ENCODE measurements at places on chromosomes 2 and 18.

- peak; percentile 24 for DNase-seq
These were observed 38.5 kb downstream of the LPIN1 start for GRCh38 chr2:11784747-11785610.

DNA sequence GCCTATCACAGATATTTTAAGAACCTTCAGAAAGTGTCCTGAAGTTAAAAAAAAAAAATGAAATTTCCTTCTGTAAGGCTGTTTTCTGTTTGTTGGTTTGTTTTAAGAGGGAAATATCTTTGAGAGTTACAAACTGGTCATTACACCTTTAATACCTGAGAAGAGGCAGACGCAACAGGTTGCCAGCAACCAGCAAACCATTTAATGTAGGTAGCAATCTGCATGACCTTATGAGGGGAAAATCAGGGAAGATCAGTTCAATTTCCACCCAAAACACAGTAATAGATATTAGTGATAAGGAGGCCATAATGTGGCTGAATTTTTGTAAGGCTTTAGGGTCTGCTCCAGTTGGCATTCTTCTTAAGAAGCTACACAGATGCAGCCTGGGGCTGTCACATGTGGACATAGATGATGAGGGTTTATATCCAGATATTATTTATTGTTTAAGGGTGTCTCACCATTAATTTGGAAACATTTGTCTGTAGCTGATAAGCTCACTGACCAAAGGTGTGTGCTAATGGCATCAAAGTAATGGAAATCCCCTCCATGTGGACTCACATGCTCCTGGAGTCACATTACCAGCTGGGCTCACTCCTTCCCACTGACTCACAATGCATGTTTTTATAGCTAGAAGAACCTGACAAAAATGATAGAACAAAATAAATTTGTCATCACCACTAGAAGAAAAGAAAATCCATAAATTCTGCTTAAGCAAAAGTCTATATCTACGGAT lies 83.5 kb upstream of the DTNA start:
- no peak for DNase-seq

DNA sequence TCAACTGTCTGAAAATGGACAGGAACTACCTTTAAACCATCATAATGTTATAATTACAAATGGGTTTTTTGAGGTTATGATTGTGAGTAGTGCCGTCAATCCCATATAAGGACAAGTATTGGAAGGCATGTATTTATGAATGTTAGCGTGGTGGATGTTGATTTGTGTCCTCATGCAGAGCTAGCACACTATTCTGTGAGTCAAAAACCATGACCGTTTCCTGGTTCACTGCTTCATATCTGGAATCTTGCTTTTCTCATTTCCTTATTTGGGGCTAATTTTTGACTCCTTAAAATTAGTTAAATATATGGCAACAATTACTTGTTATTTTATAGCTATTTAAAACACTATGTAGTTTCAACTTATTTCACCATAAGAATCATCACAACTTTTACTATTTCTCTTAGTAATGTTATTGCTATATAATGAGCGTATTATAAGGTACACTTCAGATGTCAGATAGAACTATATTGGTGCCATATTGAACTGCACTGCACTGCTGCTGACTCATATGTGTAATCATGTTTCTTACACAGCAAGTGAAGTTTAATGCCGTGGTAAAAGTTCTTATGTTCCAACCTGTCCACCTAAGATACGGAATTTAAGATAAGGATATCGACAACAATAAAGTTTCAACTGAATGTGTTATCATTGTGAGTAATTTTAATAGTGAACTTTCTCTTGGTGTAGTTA lies 192.8 kb downstream of the PTGR3 start:
- DNase-seq: no peak

GRCh38 chr2:146642066-146642465 lies 1202.8 kb upstream of the ACVR2A start:
- DNase-seq: no peak
